ENCODE measurements at places on chromosomes 4 and X.

GRCh38 chr4:96742332-96743014 lies 902.6 kb downstream of the PDHA2 start:
- no peak for DNase-seq

GRCh38 chr4:147785129-147785528 lies 53.2 kb downstream of the ARHGAP10 start:
- no peak for DNase-seq

- DNase-seq, result no peak
Observed at GRCh38 chr4:3062471-3062870, 11.9 kb downstream of the HTT-AS start.

GRCh38 chr4:27090406-27090805 lies 229.8 kb downstream of the STIM2 start:
- DNase-seq, result no peak

GRCh38 chrX:39050427-39050826 lies 249.2 kb downstream of the MID1IP1 start:
- no peak for DNase-seq
